ENCODE measurements at places on chromosomes 12 and 14.

GRCh38 chr14:58668848-58669480, 31.2 kb downstream of the DACT1 start:
- no peak for DNase-seq

- DNase-seq, result no peak
These were observed 51.4 kb upstream of the TMX1 start for GRCh38 chr14:51188566-51189185.

GRCh38 chr12:18171571-18171970, 81.6 kb upstream of the RERGL start:
- no peak for DNase-seq

GRCh38 chr12:56107242-56107641, 2.9 kb downstream of the PA2G4 start:
- no peak for DNase-seq

DNA sequence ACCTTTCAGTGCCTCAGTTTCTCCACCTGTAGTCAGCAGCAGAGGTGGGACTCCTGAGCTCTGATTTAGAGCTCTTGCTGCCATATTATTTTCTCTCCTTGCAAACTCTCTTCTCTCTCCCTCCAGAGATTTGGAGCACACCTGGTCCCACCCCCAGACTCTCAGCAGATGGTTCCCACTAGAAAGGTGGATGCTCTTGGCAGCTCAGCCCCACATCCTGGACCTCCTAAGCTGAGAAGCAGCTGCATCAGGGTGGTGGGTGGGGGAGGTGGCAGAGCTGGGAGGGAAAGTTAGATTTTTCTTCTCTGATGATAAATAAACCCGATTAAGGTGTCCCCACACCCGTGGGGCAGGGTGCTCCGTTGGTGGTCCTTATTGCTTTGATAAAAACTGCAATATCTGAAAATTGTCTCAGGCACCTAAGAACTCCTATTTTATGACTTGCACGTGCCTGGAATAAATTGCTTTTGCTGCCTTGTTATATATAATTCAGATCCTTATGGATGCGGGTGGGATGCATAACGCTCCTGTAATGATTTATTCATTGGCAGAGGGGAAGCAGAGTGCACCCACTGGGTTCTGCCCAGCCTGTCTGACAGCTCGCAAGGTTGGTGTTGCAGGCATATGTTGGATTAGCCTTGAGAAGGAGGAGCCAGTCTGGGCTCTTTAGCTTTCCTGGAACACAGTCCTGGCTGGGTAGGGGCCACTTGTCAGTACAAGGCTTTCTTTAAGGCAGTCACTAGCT, 214.2 kb downstream of the SUDS3 start:
- DNase-seq, result no peak

DNA sequence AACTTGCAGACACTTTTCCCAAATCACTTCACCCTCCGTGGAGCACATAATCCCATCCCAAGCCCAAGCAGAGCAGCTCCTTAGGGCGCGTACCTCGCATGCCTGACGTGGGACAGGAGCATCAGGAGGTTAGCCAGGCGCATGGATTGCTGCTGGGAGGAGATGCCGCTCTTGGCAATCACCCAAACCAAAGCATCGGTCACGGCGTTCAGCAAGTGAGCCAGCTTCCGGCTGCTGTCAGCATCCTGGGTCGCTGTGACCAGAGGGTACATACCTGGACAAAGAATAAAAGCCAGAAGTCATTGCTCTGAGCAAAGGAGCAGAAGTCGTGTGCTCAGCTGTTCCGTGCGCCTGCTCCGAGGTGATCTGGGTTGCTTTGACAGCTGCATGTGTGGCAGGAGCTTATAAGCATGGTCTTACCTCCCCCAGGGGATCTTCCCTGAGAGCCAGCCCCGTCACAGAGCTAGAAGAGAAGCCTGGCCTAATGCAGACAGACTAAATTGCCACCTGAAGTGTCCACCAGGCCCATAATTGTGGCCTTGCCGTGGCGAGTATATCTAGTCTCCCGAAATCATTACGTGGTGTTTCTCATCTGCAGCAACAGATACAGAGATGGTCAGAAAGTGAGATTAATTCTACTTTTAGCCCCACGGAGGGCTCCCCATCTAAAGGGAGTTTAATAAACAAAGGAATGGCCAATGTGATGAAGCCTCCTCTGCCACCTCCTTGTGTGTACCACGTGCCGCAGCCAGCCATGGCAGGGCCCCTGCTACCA, 59.1 kb downstream of the ESR2 start:
- DNase-seq, result no peak

- DNase-seq, result no peak
These were observed 19.9 kb upstream of the NEDD1 start for GRCh38 chr12:96886998-96887677.

- DNase-seq, result no peak
These were observed 18.0 kb downstream of the IGF1 start for GRCh38 chr12:102462386-102462785.

DNA sequence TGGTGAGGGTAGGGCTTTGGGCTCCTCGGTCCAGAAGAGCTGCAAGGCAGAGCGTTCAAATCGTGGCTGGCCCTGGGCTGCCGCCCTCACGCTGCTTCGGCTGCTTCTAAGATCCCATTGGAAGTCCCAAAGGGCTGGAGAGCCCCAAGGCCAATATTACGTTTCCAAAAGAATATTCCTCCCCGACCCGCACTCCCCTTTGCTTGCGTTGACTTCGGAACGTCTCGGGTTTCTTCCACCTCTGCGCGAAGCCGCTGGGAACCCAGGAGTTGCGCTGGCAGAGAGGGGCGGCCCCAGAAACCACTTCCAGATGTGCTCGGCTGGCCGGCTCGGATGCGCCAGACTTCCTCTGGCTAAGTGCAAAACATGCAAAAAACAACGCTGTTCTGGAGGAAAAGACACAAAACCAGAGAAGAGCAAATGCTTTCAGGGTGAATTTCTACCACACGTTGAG, at the start of gene GLT8D2:
Gene GLT8D2, minus strand, starts transcription at position 285 of the 454 bp plus-strand sequence. CDS start 30,539 bp downstream, outside the sequence.
- DNase-seq, result no peak

GRCh38 chr12:45324391-45324790, 108.5 kb downstream of the ANO6 start:
- DNase-seq, result no peak

All from CD4-positive, alpha-beta T cell treated with Interleukin-17A for 1 hour (primary cell).